ENCODE measurements at places on chromosomes 5 and 9.
A peak's percentile ranks its signal among the peaks of the same experiment; 100 is the strongest.

- no peak for DNase-seq
These were observed 55.6 kb downstream of the SPTLC1 start for GRCh38 chr9:92059661-92060060.

DNA sequence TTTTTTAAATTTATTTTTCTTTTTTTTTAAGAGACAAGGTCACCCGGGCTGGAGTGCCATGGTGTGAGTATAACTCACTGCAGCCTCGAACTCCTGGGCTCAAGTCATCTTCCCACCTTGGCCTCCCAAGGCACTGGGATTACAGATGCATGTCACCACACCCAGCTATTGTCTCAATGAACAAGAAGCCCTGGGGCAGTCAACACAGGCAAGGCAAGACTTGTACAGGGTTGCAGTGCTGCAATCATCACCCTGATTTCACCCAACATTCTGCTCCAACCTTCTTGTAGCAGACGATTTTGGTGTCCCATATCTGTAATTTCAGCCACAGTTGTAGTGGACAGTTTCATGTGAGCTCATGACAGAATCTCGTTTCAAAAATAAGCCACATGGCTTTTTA, 205.8 kb upstream of the KIF2A start:
- DNase-seq: no peak

DNA sequence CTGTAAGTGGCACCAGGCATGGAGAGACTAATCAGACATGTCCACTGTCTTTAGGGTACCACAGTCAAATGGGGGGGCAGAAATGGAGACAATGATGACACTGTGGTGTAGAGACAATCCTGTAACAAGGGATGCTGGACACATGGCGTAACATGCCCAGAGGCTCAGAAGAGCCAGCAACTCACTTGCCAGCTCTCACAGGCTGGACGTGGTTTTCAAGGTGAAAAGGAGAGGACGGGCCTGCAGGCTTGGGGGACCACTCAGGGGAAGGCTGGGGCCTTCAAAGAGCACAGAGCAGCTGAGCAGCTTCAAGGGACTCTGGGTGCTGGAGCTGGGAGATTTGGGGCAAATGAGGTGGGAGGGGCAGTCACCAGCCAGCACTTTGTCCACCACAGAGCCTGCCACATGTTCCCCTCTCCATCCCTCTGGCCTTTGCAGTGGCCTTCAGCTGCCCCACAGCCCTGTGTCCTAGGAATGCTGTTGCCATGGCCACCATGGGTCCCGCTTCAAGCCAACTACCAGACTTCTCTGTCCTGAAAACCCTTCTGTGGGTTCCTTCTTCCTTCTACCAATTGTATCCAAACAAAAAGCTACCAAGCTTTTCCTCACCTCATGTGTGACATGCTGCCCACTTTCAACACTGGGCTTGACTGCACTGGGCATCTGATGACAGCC, 140.4 kb downstream of the GABBR2 start:
- DNase-seq: no peak

DNA sequence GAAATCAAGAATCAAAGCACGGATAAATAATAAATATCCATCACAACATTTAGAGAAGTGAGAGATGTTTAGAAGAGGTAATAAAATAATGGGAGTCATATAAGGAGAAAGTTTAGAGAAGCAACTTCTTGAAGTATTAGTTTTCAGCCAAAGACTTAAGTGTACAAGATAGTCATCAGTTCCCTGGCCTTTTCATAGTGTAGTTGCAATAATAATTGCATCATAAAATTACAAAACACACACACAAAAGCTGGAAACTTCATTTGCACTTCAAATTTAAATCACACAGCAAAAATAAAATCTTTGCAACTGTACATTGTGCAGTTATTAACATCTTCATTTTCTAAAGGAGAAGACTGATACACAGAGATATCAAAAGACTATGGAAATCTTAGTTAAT, 319.1 kb upstream of the RGMB start:
- no peak for DNase-seq

DNA sequence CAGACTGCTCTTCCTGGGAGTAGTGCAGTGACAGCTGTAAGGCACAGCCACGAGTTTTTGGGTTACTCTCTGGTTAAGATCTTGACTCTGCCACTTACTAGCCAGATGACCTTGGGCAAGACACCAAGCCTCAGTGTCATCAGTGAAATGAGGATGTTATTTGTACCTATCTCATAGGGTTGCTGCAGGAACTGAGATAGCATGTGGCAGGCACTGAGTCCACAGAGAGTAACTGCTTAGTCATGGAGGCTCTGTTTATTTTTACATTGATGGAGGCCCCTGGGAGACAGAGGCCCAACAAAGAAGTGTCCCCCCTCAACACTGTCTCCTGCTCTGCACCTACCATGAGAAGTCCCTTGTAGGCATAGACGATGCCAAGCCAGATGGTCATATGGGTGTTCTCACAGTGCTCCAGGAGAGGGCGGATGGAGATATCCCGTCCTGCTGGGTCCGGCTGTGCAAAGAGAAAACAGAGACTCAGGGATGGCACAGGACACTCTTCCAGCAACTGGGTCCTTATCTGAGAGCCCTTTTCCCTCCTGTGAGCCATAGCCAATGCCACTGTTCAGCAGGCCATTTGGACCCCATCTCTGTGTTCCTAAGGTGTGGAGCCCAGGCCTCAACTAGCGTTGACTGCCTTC, 55.4 kb upstream of the TBC1D2 start:
- peak; percentile 40 for DNase-seq
